ENCODE measurements at places on chromosomes 6 and 20.
A peak's percentile ranks its signal among the peaks of the same experiment; 100 is the strongest.

GRCh38 chr6:30554962-30555815 is 1.1 kb downstream of the GNL1 start:
- ATAC-seq = peak; percentile 41

DNA sequence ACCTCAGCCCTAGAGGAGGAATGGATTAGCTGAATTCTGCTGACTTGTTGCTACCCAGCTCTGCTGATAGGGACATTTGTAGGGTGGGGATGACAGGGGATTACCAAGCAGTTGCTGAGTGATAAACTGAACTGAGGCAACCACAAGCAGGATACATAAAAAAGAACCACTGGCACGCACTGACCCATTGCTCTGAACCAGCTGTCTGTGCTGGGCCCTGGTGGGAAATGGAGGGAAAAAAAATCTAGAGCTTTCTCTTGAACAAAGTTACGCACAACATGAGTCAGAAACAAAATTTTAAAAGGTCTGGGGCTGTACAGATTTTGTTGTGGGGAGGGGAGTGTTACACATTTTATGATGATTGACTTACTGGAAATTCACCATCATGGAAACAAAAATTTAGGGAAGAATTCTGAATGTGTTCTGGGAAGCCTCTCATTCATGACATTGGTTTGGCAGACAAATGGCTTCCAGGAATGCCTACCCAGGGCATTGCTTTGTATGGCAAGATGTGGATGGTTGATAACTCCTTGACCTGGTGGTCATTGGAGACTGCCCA is 37.7 kb downstream of the FOXO3 start:
- peak; percentile 60 for ATAC-seq

- no peak for ATAC-seq
These were observed 1.4 kb downstream of the SOX12 start for GRCh38 chr20:326645-327185.

DNA sequence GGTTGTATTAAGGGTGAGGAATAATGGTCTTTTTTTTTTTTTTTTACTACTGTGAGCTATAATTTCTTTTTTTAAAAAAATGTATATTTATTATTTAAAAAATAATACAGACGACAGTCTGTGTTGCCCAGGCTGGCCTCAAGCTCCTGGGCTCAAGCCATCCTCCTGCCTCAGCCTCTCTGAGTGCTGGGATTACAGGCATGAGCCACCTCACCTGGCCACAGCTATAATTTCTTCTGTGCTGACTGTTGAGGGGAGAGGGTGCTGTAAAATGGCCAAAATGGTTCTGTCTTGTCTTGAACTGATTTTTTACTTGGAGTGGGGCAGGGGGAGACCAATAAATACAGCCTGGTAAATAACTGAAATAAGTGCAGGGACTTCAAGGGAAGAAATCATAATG is 3.6 kb downstream of the SRSF3 start:
- ATAC-seq = no peak

GRCh38 chr6:156347246-156347645 is 429.9 kb upstream of the ARID1B start:
- no peak for ATAC-seq

DNA sequence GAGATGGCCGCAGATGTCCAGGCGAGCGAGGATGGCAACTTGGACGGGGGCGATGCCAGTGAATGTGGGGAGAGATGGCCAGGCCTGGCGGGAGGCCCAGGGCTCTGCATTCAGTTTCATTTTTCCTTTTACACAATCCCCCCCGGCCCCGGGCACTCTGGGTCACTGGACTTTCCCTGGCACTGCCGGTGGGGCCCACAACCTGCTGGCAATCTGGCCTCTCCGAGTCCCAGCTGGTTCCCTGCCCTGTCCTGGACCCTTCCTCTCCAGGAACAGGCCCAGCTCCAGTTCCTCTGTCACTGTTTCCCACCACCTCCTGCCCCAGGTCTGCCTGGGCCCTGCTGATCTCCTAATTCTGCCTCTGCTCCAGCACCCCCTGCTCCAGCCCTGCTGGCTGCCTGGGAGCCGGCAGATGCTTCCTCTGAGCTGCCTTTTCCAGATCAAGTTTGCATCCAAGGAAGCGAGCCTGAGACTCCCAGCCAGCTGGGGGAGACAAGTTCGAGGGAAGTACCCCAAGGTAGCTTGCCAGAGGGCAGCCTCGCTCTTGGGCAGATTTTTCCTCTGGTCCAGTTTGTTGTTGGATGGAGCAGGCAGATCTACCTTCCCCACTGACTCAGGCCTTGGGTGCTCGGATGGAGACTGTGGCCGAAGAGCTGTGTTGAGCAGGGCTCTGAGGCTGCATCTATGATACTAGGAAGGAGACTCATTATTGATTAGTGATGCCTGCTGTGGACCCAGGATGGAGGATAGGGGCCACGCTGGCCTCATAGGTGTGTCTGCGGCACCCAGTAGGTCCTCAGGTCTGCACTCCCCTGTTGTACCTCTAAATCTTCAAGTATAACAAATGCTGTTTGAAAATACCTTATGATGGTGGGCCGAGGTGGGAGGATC is 83.2 kb downstream of the CEBPB start:
- no peak for ATAC-seq

DNA sequence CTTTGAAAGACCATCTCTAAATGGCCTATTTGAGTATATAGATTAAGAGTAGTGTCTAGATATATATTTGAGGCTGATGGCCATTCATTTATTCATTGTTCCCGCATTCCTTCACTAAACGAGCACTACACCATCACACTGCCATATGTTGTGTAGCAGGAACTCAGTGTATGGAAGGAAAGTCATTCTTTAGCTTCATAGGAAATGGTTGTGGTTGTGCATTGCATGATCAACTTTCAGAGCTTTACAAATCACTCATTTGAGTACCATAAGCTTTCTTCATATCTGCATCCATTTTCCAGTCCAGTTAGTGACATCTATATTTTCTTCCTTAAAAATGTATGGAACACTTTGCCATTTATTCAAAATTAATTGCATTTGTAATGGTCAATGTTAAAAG is 97.9 kb downstream of the ARID1B start:
- ATAC-seq = no peak

GRCh38 chr6:157758516-157759023 is 64.5 kb upstream of the SNX9 start:
- ATAC-seq = no peak

DNA sequence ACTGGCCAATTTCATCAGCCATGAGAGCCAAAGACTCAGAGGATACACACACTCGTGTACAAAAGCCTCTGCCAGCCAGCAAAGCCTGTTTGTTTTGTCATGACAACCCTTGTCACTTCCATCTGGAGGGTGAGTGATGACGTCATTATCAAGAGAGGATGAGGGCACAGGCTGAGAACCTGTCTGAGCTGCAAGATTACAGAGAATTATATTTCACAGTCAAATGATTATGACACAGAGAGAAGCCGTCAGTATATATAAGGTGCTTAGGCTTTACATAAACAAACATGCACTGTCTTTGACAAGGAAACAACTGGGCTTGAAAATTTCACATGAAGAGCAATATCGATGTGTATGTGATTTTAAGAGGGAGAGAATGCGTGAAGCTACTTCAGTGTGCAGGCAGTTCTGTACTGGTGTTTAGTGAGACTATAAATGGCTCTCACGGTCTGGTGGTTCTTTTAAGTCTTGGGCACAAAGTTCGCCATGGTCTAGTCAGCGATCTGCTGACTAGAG is 36.5 kb upstream of the BCLAF1 start:
- no peak for ATAC-seq

GRCh38 chr20:32179515-32179914 is 28.0 kb downstream of the PLAGL2 start:
- no peak for ATAC-seq

DNA sequence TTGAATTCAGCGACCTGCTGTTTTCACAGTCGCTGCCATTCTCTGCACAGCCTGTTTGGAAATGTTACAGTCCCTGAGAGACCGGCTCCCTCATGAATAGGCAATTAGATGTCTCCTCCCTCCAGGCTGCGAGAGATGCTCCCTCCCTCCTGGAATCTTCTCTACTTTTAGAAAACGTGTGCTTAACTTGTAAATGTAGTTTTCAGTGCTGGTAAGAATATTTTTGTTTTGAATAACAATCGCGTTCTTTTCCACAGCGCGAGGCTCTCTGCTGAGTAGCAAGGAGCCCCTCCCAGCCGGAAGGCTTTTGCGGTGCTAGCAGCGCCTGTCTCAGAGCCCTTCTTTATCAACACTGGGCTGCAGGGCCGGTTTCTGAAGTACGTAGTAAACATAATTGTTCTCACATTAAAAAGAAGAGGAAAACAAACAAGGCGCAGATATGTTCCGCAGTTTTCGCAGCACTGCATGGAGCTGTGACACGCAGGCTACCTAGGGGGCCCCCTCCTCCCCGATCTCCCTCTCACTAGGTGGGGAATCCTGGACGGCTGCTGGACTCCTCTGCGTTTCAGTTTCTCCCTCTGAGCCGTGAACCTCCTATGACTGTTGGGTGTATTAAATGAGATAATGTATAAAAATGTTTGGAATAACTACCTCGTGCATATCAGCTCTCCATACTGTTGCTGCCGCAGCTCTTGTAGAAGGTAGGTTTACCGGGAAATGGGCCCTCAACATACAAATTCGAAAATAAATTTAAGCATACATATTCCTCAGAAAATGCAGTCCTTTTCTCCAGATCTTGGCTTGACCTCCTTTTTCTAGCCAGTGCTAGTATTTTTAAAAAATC is 79.0 kb upstream of the SPACA1 start:
- ATAC-seq = no peak

GRCh38 chr6:116111552-116112528 is 11.2 kb downstream of the NT5DC1 start:
- no peak for ATAC-seq

DNA sequence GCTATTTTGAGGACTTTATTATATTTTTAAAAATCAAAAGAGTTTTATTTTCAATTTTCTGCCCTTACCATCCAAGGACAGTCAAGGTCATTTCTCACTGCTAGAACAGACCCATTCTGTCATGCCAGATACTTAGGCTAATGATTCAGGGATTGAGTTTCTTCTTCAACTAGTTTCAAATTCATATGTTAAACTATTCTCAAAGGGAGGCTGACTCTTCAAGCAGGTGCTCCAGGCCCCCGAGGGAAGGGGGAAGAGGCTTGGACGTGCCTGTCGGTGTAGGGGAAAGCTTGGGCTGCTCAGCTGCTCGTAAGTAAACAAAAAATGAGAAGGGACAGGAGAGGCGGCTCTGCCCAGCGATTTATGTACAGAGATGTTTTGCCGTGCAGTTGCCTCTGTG is 69.4 kb upstream of the MYLIP start:
- ATAC-seq = no peak

GRCh38 chr6:130019326-130020072 is 1.1 kb downstream of the L3MBTL3 start:
- peak; percentile 12 for ATAC-seq

DNA sequence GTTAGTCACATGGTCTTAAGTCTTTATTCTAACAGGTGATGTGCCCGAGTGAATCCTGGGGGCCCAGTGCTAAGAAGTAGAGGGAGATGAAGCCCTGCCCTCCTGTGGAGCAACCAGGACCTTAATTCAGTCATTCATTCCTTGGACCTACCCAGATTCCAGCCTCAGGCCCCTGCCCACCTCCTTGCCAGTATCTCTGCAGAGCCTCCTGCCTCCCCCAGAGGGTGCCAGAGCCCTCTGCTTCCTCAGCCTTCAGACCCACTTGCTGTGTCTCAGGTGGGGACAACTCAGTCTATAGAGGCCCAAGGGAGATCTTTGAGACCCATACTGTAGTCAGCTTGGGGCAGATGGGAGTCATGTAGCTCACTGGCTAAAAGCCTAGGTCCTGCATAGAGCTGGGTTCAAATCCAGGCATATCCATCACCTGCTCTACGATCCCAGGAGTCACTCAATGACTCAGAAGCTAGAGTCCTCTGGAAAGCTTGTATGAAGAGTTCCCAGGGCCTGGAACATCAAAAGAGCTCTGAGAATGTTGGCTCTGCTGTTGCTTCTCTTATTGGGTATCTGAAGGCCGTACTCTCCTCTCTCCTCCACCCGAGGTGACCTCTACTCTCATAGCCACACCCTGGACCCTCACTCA is 3.9 kb upstream of the SIGLEC1 start:
- ATAC-seq = no peak

DNA sequence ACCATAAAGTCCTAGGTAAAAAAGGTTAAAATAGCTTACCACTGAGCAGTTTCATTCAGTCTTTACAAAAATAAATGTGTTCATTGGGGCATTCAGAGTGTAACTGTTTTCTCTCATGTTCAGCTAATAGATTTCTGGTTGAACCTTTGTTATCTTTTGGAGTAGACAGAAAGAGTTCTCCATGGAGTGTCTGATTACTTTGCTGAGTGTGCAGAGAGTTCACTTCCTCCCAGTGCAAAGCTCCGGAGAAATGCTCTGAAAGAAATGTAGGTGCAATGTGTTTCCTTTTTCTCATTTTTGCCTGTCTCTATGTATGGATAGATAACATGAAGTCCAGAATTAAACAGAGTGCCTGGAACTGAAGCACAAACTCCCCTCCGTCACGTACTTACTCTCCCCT is 52.6 kb downstream of the JAG1 start:
- no peak for ATAC-seq

DNA sequence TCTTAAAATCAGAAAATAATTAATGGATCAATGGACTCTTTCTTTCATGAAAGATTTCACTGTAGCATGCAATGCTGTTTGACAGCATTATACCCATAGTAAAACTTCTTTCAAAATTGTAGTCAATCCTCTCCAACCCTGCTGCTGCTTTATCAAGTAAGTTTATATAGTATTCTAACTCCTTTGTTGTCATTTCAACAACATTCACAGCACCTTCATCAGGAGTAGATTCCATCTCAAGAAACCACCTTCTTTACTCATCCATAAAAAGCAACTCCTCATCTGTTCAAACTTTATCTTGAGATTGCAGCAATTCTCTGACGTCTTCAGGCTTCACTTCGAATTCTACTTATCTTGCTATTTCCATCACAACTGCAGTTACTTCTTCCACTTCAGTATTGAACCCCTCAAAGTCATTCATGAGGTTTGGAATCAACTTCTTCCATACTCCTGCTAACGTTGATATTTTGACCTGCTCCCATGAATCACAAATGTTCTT is 26.4 kb upstream of the BACH2 start:
- ATAC-seq = no peak

DNA sequence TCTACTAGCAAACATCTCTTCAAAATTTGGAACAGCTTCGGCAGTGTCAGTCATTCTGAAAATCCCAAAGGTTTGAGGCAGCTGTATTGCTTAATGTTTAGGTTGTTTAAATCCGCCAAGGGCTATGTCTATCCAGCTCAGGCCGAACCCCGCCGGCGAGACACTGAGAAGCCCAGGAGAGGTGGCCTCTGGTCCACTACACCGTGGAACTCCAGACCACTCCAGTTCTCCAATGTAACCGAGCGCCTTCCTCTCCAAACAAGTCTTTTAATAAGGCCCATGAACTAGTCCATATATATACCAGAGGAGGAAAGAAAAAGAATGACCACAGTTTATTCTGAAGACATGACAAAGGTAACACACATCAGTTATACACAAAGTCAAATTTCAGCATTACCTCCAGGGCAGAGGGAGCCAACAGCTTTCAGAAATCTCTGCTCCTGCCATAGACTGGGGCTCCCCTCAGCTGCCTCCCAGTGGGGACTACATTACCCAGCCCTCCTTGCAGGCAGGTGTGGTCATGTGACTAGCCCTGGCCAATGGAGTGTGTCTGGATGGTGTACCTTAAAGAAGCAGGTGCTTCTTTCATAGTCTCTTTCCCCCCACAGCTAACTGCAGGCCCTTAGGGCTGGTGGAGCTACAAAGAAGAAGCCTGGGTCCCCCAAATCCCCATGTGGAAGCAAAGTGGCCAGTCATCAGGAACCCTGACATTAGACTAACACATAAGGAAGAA is at the start of gene RAMACL:
Gene RAMACL (minus strand): TSS at position 255 of the 733 bp plus-strand sequence. CDS start 201 bp downstream, at position 54.
- no peak for ATAC-seq
